ENCODE measurements at places on chromosomes 5 and 9.

- no peak for DNase-seq
These were observed 66.8 kb downstream of the LIX1 start for GRCh38 chr5:97075649-97076048.

- peak; percentile 12 for DNase-seq
These were observed at the start of gene SEPTIN8 for GRCh38 chr5:132777209-132778069. TSS of gene SEPTIN8 (minus strand) at chr5:132777239. CDS start at chr5:132777137, 102 bp downstream.

DNA sequence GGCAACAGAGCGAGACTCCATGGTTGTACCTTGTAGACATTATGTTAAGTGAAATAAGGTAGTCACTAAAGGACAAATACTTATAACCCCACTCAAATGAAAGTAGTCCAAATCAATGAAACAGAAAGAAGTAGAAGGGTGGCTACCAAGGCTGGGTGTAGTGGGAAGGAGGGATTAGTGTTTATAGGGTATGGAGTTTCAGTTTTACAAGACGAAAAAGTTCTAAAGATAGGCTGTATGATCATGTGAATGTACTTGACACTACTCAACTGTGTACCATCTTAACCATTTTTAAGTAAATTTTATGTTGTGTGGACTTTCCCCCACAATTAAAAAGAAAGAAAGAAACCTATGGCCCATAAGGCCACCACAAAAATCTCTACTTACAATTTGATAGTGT, 32.2 kb downstream of the ALDH7A1 start:
- no peak for DNase-seq

DNA sequence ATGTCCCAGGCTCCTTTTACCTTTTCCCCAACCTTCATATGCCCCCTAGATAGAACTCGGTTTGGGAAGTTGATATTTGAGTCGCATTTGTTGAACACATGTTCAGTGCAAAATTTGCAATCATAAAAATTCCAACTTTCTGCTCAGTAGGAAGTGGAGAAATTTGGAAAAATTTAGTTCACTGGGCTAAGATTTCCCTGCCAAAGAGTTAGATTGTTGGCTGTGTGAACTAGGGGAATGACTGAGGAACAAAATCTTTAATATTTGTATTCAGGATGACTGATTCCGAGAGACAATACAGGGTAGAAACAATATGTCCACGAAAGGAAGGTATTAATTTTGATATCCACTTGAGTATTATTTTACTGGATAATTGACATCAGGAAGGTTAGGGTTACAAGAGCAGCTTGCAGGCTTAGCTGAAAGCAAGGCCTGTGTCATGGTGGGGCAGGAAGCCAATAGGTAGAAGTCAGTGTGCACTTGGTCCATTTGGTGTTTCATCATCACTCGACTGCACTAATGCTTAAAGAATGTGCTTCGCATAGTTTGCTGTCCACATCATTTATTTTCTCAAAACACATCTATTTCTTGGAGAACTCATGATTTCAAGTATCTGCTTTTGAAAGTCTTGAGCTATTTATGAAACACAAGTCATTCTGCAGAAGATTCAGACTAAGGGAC, 59.4 kb upstream of the GNA14 start:
- no peak for DNase-seq

- DNase-seq: no peak
These were observed 2.3 kb downstream of the SMIM3 start for GRCh38 chr5:150780816-150781221.

- no peak for DNase-seq
These were observed 30.2 kb downstream of the BRINP1 start for GRCh38 chr9:119339056-119339455.

GRCh38 chr5:107474361-107474715, 196.4 kb downstream of the EFNA5 start:
- DNase-seq: no peak

DNA sequence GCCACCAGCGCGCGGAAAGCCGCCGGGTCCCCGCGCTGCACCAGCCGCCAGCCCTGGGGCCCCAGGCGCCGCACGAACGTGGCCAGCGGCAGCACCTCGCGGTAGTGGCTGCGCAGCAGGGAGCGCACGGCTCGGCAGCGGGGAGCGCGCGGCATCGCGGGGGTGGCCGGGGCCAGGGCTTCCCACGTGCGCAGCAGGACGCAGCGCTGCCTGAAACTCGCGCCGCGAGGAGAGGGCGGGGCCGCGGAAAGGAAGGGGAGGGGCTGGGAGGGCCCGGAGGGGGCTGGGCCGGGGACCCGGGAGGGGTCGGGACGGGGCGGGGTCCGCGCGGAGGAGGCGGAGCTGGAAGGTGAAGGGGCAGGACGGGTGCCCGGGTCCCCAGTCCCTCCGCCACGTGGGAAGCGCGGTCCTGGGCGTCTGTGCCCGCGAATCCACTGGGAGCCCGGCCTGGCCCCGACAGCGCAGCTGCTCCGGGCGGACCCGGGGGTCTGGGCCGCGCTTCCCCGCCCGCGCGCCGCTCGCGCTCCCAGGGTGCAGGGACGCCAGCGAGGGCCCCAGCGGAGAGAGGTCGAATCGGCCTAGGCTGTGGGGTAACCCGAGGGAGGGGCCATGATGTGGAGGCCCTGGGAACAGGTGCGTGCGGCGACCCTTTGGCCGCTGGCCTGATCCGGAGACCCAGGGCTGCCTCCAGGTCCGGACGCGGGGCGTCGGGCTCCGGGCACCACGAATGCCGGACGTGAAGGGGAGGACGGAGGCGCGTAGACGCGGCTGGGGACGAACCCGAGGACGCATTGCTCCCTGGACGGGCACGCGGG, at the start of gene TERT:
Gene TERT (minus strand): TSS at position 234 of the 815 bp plus-strand sequence. CDS start 79 bp downstream, at position 155.
- peak; percentile 46 for DNase-seq

- DNase-seq: no peak
These were observed 121.6 kb downstream of the WNK2 start for GRCh38 chr9:93305497-93306020.

- no peak for DNase-seq
These were observed 313.5 kb downstream of the PRDM9 start for GRCh38 chr5:23820765-23821471.

DNA sequence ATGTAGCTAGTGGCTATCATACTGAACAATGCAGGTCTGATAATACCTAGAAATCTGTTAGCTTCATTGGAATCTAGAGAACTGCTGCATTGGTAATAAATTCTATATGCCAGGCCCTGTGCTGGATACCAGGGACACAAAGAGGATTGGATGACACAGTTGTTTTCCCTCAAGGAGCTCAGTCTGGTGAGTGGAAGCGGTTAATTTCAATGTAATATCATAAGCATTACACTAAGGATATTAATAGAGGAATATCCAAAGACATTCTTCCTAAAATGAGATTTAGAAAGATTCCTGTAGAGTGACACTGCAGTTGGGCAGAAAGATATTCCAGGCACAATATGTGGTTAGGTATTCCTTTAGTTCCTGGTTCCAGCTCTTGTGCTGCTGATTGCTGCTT, 5.9 kb downstream of the CMYA5 start:
- no peak for DNase-seq

DNA sequence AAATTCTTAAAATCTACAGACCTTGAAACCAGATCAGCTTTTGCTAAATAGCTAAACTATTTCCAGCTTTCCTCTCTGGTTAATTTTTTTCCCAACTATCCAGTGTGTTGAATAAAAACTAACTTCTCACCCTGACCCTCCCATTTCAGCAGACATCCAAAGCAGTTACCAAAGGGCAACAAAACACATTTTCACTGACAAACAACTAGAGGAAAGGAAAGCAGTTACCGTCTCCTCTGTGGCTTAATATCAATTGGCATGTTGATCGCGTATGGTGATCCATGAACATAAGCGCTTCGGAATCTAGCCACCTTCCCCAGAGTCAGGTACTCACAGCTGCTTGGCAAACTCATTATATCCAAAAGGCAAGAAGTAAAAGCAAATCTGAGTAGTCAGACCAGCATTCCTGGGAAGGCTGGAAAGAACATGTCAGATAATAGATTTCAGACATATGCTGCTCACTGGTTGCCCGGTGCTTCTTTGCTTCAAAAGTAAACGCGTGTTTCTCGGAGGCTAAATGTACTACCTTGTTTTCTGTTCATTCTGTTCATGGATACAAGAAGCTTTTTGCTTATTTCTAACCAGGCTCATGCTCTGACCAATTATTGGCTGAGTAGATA, 463.4 kb downstream of the PDE4D start:
- no peak for DNase-seq

- no peak for DNase-seq
These were observed 42.7 kb downstream of the NKD2 start for GRCh38 chr5:1051366-1051720.

- no peak for DNase-seq
These were observed 56.5 kb downstream of the MACROH2A1 start for GRCh38 chr5:135342551-135342875.

- DNase-seq: no peak
These were observed 170.1 kb downstream of the SLF1 start for GRCh38 chr5:94788527-94788926.

- no peak for DNase-seq
These were observed 77.2 kb upstream of the RAPGEF1 start for GRCh38 chr9:131817073-131817472.
